ENCODE measurements at places on chromosomes 16 and 17. TPM values are rescaled to one million over a fixed set of nuclear protein-coding genes. Genes with fewer than 3 reads are reported as not detected.

DNA sequence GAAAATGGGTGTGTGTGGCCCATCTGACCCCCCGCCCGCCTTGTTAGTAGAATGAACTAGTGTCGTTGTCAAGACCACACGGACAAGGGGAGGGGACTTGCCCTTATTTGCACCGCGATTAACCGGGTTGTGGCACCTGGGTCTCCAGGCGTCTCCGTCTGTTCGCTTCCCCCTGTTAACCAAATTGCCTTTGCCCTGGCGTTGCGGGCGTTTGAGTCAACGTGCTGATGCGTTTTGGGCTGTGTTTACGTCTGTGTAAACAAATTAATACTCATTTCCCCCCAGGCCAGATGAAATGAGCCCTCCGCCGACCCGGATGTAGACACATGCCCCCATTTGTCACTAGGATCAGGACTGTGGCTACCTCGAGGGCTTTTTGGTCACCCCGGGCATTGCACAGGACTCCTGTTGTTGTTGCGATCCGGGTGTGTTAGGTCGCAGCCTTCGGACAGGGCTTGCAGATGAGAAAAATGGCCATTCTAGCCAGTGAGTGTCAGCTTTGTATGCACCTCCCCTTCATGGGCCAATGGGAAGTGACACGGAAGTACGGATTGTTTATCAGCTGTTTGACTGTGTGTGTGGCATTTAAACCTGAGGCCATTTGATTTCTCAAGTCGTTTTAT lies 906 bp downstream of the RBL2 start:
- H3K36me3 ChIP-seq: peaks cover 8% of the 10 kb centered on the region
- H3K4me3 ChIP-seq: peak overlapping the region; percentile 82
- H3K4me1 ChIP-seq: peaks cover 20% of the 10 kb centered on the region
- H3K27ac ChIP-seq: peak overlapping the region; percentile 92

- no peak for DNase-seq
- no peaks in the 10 kb centered on the region for H3K4me1 ChIP-seq
- no peak overlapping the region for H3K27ac ChIP-seq
- H3K36me3 ChIP-seq: no peaks in the 10 kb centered on the region
- no peaks in the 10 kb centered on the region for H3K27me3 ChIP-seq
These were observed 77.5 kb downstream of the PLXDC1 start for GRCh38 chr17:39073916-39074315.

The SLC9A5 gene
- 0.59 TPM for total RNA-seq

The GPT2 gene
- 27.7 TPM for total RNA-seq

The CLEC19A gene
- total RNA-seq: not detected

The GAST gene
- not detected for total RNA-seq

GRCh38 chr16:83942815-83943515 lies 10.1 kb upstream of the OSGIN1 start:
- H3K4me1 ChIP-seq: no peaks in the 10 kb centered on the region
- DNase-seq: no peak

DNA sequence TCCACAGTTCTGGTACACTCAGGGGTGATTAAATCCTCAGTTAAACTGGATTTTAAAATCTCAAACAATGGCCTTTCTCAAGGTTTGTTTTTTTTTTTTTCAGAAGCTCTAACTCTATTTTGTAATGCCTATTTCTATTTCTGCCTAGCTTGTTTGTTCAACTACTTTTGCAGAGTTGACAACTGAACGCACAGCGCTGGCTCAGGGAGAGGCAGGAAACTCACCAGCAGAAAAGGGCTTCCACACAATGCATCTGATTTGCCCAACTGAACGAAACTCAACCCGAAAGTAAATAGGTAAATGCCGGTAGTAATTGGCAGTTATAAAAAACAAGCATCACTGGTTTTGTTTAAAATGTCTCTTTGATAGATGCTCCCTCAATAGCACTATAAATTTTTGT lies 52.7 kb upstream of the CNEP1R1 start:
- H3K27ac ChIP-seq: no peak overlapping the region
- H3K4me1 ChIP-seq: no peaks in the 10 kb centered on the region
- H3K36me3 ChIP-seq: no peaks in the 10 kb centered on the region
